ENCODE measurements at places on chromosomes 3 and 15.

DNA sequence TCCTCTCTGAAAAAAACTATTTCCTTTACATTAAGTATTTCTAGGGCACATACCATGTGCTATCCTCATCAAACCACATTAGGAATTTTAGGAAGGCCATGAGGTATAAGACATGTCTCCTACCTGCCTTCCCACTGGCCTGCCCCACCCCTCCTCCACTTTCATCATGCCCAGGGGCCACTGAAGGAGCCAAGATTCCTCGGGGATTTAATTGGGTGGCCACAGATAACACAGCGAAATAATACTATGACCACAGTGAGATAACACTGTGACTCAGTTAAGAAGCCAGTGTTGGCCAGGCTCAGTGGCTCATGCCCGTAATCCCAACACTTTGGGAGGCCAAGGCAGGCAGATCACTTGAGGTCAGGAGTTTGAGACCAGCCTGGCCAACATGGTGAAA, 9.8 kb upstream of the BMF start:
- DNase-seq = no peak

GRCh38 chr3:136730595-136731273, 21.4 kb downstream of the STAG1 start:
- DNase-seq = no peak

DNA sequence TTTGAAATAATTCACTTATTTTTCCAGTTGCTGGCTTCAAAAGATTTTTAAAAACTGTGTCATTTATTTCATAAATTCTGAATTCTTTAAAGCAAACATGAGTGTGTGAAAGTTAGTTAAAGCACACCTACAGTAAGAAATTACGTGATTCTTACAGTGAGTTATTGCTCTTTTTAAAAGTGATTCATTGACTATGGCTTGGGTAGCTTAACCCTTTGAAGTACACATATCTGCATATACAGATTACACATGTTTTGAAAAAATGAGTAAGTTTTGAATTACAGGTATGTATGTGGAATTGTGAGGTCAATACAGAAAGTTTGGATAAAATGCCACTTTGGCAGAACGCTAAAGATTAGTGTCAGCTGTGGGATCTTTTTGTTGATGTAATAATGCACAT, 64.5 kb upstream of the MBNL1 start:
- DNase-seq = no peak

- DNase-seq = no peak
Measured at GRCh38 chr3:33658991-33659848, 58.8 kb downstream of the CLASP2 start.

DNA sequence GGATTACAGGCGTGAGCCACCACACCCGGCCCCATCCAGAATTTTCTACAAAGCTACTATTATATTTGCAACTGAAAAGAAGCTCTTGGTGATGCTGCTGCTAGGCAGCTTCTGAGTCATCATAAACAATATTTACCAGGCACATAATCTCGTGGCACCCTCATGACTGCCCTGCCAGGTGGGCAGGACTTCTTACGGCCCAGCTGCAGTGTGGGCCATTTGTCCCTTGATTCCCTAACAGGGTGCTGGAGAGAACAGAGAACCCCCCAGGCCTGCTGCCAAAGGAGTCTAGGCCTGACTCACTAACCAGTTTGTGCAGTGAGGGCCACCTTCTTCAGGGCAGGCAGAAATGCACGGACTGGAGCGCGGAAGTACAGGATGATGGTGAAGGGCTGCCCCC, 4.9 kb downstream of the EPB42 start:
- no peak for DNase-seq

DNA sequence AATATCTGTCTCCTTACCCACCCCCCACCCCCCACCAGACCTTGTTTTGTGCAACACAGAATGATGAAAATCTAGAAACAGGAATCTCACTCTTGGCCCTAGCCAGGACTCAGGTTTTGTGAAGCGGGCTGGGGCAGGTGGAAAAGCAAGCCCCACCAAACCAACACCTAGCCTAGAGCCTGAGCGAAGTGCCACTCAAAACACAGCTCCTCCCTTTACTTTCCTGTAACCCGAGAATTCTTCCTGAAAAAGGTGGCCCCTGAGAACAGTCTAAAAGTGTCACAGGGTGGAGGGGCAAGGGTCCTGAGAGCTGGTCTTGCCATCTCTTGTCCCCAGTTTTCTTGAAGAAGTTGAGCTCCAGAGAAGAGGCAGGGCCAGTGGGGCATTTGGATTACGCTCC, 17.4 kb upstream of the RPUSD3 start:
- no peak for DNase-seq

DNA sequence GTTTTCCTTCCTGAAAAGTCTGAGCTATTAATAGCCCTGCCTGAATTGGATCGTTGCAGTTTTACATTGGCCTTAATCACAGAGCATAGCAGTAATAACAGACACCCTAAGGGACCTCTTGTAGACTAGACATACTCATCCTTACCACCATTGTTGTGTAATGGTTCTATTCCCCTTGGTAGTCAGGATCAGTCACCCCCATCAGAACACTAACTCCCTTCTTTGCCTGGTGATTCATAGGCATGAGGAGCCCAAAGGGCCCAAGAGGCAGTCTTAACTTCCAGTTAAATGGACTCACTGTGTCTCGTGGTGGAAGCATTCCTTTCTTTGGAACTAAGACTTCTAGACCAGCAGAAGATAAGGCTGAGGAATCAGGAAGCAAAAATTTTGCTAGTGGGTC, 20.2 kb downstream of the CGGBP1 start:
- no peak for DNase-seq
